Natural killer cell (primary cell): ENCODE measurements at places on chromosomes 1 and 21.

DNA sequence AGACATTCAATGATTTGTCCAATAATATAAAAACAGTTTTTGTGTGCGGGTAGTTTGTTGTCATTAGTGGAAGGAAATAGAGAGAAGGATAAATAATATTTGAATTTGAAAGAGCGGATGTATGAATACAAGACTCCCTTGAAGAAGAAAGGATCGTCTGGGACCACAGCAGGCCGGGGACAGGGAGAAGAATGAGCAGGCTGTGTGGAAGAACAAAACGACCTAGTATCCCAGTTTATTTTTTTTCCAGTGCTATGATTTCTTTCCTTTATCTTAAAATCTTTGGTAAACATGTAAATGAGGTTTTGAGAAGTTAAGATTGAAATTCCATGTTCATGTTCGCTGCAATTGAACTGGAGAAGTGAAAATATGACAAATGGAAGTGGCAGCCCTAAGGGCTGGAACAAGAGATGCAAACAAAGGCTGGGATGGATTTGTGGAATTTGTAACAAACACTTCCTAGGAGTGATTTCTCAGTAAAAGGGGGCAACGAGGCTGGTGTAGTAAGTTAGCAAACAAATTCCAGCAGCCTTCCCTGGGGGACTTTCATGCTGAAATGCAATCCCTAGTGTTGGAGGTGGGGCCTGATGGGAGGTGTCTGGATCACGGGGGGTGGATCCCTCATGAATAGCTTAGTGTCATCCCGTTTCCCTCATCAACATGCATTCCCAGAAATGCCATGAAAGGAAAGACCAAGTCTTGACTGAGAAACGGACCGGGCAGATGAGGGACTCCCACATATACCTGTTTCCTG, 10.2 kb upstream of the IFI16 start:
- DNase-seq, result no peak

GRCh38 chr1:67336783-67337182, 29.1 kb downstream of the IL12RB2 start:
- peak; percentile 36 for DNase-seq

DNA sequence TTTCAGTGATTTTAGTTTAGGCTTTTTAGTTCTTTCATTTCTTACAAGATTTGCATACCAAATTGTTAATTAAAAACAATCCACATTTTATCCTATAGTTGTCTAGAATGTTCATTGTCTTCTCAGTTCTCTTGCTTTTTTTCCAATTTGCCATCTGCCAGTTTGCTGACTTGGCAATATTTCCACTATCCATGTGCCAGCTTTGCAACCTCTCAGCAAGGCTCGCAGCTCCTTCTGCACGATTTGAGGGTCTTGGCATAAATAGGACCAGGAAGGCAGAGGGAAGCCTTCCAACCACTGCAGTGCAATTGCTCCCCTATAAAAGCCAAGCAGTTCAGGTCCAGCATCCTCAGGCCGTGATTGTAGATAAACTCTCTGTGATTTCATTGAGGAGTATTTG, 306.8 kb upstream of the FMN2 start:
- no peak for DNase-seq

- DNase-seq, result no peak
Observed at GRCh38 chr1:227416156-227416830, 98.0 kb upstream of the CDC42BPA start.

GRCh38 chr1:90340606-90341005, 345.7 kb downstream of the ZNF326 start:
- DNase-seq, result peak; percentile 11

GRCh38 chr1:89715677-89716076, 82.8 kb downstream of the LRRC8C start:
- DNase-seq, result no peak

- no peak for DNase-seq
Observed at GRCh38 chr1:112188611-112189010, 199.1 kb upstream of the KCND3 start.

GRCh38 chr21:41956926-41957729, 3.3 kb upstream of the C2CD2 start:
- no peak for DNase-seq

GRCh38 chr21:34822942-34823341, 154.1 kb downstream of the CLIC6 start:
- DNase-seq, result no peak

DNA sequence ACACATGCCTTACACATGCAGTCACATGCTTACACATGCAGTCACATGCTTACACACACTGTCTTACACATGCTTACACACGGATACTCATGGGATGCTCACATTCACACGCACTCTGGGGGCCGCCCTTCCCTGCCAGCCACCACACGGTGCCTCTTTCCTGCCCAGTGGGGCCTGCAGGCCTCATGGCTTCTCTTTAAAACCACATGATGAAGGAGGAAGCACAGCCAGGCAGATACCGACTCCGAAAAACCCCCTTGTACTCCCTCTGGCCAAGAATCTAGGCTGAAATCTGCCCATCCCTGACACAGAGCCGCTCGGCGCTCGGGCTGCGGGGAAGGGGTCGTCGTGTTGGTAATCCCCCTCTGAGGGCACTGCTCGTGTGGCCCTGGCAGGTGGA, 113.0 kb downstream of the PRDM16 start:
- DNase-seq, result no peak

GRCh38 chr1:22168412-22168973, 25.6 kb upstream of the WNT4 start:
- no peak for DNase-seq

GRCh38 chr1:9249534-9250410, 15.2 kb downstream of the H6PD start:
- DNase-seq, result peak; percentile 39

DNA sequence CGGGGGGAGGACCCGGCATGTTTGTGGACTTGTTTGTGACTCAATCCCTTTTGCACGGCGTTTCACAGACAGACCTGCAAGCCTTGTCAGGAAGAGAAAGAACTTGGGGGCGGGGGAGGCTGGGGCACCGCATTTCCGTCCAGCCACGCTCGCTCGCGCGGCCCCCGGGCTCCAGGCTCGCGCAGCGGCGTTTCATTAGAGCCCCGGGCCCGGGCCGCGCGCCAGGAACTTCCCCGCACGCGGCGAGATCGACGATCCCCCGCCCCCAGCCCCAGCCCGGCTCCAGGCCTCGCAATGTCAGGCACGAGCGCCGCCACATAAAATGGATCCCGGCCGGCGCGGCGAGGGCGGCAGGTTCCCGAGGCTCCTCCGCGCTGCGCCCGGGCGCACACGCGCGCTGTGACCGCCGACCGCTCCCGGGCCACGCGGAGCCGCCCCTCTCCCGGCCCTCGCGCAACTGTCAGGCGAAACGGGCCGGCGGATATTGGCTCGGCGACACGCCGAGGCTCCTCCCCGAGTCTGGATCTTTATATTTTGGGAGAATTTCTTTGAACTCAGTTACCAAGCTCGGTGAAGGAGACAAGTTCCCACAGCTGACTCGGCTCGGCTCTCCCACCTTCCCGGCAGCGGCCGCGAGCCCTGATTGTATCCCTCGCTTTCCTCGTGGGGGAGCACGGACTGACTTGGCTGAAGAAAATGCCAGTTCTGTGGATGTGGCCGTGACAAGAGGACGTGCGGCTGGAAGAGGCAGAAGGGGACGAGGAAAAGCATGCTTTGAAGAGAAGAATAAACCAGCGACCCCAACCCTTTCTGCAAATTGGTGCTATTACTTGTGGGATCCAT, at the start of gene KIF26B:
Gene KIF26B (plus strand): TSS at position 557 of the 843 bp plus-strand sequence. CDS start 440 bp downstream, outside the sequence.
- DNase-seq, result peak; percentile 23

- no peak for DNase-seq
Observed at GRCh38 chr1:200207711-200208126, 180.2 kb downstream of the NR5A2 start.

GRCh38 chr1:214234635-214235025, 46.3 kb upstream of the SMYD2 start:
- DNase-seq, result no peak

GRCh38 chr1:52139817-52140540, 1.9 kb upstream of the ZFYVE9 start:
- no peak for DNase-seq

- no peak for DNase-seq
Observed at GRCh38 chr1:178120088-178120487, 26.2 kb downstream of the RASAL2 start.

DNA sequence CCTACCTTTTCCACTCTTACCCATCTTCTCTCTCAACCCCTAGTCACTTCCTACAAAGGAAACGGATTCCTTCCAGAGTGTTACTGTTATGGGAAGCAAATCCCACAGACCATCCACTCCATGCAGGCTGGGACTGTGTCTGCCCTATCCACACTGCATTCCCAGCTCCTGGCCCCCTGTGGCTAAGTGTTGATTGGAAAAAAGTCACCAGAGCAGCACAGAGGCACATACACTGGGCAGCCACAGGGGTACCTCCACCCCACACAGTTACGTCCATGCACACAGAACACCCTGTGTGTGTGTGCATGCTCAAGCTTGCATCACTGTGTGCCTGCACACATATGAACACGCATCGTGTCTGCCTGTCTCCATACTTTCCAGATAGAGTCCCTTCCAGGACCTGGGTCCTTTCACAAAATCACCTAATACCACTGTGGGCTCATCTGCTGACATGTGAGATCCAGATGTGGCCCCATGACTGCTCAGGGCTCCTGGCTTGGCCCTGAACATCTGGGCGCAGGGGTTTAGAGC, 4.2 kb upstream of the SERINC2 start:
- DNase-seq, result no peak

- DNase-seq, result no peak
Observed at GRCh38 chr1:96309783-96310182, 411.8 kb upstream of the PTBP2 start.

DNA sequence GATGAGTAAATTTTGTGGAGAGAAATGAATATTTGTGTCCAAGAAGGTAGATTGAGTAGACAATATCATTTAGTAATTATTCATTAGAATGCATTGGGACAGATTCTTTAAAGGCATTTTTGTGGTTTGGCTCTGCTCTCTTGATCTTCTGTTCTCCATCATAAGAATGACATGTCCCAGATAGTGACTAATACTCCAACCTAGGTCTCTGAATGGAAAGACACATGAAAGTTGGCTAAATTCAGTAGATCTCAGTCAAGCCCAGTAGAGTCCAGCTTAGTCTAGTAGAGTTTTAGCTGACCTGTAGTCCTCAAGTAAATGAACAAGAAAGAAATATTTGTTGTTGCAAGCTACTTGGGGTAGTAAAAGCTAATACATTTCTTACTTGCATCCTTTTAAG, 61.8 kb upstream of the DNAH14 start:
- no peak for DNase-seq

DNA sequence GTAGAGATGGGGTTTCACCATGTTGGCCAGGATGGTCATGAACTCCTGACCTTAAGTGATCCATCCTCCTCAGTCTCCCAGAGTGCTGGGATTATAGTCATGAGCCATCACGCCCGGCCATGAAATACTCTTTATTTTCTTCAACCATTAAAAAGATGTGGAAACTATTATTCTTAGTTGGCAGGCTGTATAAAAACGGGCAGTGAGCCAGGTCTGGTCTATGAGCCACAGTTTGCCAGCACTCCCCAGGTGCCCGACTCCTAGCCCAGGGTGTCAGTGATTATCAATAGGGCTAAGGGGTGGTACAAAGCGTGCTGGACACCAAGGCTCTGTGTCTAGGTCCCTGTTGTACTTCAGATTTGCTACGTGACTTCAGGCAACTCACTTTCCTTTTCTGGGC, 3.7 kb upstream of the TMEM61 start:
- no peak for DNase-seq

- DNase-seq, result no peak
Observed at GRCh38 chr1:242146652-242147051, 147.8 kb upstream of the MAP1LC3C start.

DNA sequence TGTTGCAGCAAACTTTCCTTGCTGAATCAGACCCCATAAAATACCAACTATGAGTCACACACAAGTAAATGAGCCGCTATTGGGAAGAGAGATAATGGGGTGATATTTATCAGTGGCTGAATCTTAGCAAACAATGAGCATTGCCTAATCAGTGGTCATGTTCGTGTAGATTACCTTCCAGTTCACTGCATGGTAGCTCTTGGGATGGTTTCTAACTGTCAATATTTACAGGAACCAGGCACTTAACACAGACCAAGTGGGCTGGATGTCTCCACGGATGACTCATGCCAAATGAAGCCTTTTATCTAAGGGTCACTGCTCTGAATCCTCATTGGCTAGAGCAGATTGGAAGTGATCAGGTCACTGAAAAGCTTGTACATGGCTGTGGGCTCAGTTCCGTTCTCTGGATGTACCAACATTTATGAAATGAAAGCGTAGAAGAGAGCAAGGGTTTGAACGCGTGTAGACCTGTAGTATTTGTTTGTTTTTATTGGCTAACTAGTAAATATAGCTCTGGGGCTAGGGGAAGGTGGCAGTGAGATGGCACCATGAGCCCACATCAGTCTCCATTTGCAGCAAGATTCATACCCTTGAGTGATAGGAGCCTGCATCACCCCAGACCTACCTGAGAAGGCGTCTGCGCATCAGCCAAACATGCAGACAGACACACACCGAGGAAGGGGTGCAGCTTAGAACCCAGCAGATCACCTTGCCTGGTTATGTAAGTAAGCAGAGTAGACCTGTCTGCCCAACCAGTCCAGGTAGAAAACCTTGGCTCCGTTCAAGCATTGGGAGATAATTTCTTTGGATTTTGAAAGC, 153.3 kb downstream of the TOMM20 start:
- DNase-seq, result no peak

GRCh38 chr1:200153277-200154055, 126.0 kb downstream of the NR5A2 start:
- DNase-seq, result peak; percentile 82
